ENCODE measurements at places on chromosomes 3 and 15.

DNA sequence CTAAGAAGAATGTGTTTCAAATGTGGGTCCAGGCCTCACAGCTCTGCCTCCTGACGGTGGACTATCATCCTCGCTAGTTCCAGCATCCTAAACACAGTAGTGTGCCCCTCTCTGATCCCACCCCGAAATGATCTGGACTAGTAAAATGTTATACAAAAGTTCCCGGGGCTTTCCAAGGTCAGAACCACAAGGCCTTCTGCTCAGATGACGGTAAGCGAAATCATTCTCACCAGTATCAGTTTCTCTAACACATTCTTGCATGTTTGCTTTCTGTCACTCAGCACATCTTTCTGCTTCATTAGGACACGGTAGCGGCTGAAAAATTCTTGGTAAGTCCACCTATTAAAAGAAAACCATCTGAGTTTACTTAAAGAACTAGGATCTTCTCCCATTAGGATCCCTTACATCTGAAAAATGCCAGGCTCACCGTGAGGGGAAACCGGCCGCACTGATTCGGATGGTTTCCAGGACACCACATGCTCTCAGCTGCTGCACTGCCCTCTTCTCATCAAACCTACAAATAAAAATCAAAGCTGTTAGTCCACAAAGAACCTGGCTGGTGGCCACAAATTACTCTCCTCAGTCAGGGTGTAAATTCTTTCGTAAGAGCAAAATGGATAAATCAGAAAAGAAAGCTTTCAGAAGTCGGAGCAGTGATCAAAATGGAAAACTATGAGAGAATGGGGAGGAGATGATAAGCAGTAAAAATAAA lies 83.9 kb upstream of the MYO5C start:
- DNase-seq, result no peak

- DNase-seq, result no peak
Measured at GRCh38 chr3:144314946-144315345, 343.3 kb downstream of the DIPK2A start.

DNA sequence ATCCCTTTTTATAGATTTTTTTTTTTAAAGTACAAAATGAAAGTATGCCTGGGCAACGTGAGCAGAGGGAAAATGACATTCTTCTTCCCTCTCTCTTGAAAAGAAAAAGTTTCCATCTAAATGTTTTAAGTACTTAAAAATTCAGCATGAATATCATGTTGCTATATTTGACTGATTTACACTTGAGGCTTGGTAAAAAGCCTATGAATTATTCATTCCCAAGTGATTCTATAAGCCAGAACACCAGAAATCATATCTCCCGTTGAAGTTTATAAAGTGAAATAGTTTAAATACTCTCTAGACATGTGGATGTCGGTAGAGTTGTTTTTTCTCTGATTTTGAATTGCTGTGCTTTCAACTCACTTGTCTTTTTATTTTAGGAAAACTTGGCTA lies 276.2 kb upstream of the RARB start:
- no peak for DNase-seq

- no peak for DNase-seq
Measured at GRCh38 chr3:15501126-15501525, 20.4 kb downstream of the COLQ start.

DNA sequence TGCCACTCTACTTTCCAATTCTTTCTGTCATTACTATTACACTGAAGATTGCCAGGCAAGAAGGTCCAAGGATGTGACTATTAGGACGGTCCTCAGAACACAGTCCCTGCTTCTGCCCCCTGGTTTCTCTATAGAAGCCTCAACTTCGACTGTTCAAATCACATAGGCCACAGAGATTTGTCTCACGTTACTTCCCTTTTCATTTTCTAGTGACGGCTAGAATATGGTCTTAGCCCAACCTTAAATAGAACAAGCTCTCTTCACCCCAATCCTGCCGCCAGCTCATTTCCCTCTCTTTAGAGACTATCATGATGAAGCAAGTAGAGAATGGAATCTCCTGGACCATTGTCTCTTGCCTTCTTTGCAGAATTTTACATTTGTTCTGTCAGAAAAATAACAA lies 84.9 kb downstream of the TIGIT start:
- no peak for DNase-seq

DNA sequence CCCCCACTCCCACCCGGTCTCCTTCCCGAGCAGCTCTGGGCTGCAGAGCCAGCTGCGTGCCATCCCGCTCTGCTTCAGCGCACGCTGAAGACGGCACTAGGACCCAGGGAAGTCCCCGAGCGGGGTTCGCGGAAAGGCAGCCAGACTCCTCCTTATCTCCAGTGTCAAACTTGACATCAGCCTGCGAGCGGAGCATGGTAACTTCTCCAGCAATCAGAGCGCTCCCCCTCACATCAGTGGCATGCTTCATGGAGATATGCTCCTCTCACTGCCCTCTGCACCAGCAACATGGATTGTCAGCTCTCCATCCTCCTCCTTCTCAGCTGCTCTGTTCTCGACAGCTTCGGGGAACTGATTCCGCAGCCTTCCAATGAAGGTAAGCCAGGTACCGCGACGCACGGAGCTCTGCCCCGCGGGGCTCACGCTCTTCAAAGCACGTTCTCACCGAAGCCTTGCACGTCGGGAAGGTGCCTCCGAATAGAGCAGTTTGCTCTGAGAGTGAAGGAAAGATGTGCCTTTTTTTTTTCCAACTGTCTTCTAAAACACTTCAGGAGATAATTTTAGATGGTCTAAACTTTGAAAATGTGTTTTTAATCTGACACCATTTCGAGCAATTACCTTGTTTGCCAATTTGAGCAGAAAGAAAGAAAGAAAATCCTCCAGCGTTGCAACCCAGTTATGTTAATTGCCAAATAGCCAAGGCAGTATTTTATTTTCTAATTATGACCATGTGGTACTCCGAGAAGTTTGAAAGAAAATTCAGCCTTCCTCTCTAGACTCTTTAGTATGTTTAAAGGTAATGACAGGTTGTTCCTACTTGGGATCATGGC lies at the start of gene EPHA3:
EPHA3 (plus strand) TSS at position 161 of the 830 bp plus-strand sequence; CDS start at position 289, 128 bp downstream.
- DNase-seq, result peak; percentile 32

DNA sequence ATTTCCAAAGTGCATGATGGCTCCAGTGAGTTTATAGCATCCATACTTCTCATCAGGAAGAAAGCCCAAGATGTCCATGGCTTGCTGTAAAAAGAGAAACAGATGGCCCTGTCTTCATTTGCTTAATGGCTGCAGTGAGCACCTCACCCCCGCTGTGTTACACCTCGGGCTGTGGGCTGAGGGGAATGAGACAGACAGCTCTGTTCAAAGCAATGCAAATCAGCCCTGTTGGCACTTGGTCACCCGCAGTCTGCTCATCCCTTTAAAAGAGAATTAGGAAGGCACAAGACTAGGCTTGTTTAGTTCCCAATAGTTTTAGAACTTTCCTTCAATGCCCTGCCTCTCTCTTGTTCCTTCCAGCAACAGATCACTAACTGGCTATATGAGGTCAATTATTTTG lies 25.2 kb downstream of the MYH15 start:
- no peak for DNase-seq

- no peak for DNase-seq
Measured at GRCh38 chr15:61063875-61064320, 165.2 kb downstream of the RORA start.

- DNase-seq, result no peak
Measured at GRCh38 chr3:169283951-169284350, 379.6 kb downstream of the MECOM start.

GRCh38 chr15:90946941-90947576 lies 7.6 kb upstream of the RCCD1 start:
- DNase-seq, result no peak

GRCh38 chr15:36893276-36893675 lies 207.1 kb downstream of the MEIS2 start:
- DNase-seq, result no peak

DNA sequence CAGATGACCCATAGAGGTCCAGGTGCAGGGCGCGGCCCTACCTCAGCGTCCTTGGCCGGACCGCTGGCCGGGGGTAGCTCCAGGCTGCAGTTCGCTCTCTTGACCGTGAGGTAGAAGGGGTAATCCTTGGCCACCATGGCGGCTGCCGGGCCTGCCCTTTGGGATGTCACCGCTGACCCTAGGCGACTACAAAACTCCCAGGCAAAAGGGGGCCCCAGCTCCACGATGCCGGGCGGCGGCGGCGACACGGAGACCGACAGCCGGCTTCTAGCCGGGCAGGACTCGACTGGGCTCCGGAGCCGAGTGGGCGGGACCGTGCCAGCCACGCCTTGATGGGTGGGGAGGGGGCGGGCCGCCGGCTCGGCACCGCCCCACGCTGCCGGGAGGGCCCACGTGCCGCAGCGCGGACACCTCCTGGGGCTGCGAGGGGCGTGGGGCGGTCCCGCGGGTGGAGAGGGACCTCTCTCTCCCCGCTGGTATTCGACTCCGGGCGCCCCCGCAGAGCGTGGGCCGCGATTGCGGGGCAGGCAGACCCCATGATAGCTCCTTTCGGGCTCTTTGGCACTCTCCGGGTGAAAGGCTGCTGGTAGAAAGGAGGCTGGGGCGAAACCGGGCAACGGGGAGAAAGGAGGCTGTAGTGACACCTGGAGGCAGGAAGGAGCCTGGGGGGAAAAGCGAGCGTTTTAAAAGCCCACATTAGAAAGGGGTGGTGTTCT lies at the start of gene ARHGEF3:
ARHGEF3 (minus strand) TSS at position 288 of the 716 bp plus-strand sequence; CDS start at position 137, 151 bp downstream.
- DNase-seq, result peak; percentile 83

GRCh38 chr3:27544372-27544865 lies 60.2 kb upstream of the SLC4A7 start:
- no peak for DNase-seq

DNA sequence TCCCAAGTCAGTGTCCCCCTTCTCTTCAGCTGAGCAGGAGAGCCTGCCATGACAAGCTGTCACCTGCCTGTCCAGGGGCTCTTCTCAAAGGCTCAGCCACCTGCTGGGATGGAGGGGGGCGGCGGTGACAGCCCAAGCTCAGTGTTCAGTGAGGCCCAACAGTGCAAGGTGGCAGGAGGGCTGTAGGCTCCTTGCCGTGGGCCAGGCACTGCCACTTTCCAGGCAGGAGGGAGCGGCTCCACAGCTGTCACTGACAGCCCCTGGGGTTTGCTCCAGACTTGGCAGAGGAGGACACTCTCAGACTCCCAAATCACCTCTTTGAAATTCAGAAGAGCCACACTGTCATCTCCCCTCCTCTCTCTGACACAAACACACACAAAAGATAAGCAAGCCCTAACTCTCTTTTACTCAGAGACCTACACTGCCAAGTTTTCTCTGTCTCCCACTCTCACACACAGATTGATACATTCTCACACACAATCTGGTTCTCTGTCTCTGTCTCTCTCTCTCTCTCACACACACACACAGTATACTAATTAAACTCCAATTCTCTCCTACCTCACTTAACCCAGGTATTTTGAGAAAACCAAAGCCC lies 443.3 kb downstream of the EPHB1 start:
- no peak for DNase-seq

- DNase-seq, result no peak
Measured at GRCh38 chr3:150357140-150357539, 51.0 kb upstream of the TSC22D2 start.

DNA sequence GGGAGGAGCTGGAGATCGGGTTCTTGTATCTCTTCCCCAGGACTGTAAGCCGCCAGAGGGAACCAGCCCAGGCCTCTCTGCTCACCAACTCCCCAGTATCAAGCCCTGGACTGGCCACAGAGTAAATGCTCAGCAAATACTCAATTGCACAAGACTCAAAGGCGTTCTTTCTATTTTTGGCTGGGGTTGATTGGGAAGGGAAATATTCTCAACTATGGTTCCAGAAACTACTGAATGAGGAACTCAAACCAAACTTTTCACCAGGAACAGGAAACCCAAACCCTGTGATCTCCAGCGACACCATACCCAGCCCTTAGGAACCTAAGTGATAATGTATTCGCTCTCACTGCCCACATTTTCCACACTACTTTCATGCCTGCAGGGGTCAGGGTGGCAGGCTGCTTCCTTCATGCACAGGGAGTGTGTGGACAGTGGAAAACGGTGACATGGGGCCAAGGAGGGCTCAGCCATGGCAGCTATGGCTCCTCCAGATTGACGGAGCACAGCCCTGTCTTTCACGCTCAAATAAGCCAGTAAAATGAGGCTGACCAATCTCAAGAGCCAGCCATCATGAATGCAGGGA lies 124.7 kb upstream of the RAD18 start:
- no peak for DNase-seq

- DNase-seq, result no peak
Measured at GRCh38 chr3:175108613-175109151, 249.5 kb downstream of the NAALADL2 start.

GRCh38 chr15:31262143-31262530 lies 64.5 kb upstream of the KLF13 start:
- no peak for DNase-seq

GRCh38 chr3:136903899-136904298 lies 41.9 kb downstream of the NCK1 start:
- no peak for DNase-seq

- DNase-seq, result no peak
Measured at GRCh38 chr3:129557548-129557894, 14.5 kb downstream of the H1-8 start.

DNA sequence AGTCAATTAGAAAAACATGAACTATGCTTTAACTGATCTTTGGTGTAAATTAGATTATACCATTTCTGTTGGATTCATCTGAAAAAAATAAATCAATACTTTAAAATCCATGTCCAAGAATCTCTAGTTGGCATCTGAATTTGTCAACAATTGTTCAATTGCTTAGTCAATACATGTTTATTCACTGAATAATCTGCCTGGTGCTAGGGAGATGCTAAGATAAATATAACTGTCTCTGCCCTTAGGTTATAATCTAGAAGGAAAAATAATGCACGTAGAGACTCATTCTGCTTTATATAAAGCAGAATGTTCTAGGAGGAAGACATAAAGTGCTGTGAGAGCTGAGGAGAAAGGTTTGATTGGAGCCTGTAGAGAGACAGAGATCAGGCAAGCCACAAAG lies 537.2 kb upstream of the IL12A start:
- no peak for DNase-seq

DNA sequence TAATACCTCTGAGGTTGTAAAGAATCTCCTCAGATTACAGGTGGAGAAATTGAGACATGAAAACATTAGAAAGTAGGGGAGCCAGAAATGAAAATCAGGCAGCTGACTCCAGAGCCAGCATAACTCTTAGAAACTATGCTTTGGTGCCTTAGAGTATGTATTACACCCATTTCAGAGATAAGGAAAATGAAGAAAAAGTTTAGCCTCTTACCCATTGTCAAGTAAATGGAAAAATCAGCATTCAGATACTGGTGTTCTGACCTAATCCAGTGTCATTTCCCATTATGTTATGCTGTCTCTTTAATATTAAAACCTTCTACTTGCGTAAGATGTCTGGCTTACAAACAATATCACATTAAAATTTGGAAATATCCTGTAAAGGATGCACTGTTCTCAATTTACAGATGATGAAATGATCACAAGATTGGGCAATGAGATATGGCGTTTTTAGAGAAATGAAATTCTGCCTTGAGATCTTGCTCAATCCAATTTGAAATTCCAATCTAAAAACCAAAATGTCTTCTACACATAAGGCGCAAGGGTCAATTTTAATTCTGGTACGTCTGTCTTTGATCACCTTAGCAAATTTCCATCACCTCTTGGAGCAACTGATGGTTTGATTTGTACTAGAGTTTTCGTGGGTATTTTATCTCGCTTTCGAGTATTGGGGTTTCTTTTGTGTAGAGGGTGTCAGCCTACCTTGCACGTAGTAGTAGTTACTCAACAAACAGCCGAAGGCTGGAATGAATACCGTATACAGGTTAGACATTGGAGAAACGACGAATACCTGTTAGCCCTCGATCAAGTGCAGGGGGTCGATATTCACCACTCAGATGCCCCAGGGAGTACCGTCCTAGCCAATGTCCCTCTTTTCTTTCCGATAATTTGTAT lies 902 bp upstream of the ZCWPW2 start:
- no peak for DNase-seq

- no peak for DNase-seq
Measured at GRCh38 chr15:28994831-28995596, 109.2 kb downstream of the APBA2 start.

GRCh38 chr3:45442679-45443253 lies 54.4 kb downstream of the LARS2 start:
- no peak for DNase-seq

Measured in activated CD4-positive, CD25-positive, alpha-beta regulatory T cell treated with anti-CD3 and anti-CD28 coated beads, Interleukin-2, amount 50 U/mL, for 72 hours (primary cell).